Renal pelvis (tissue), 12 donors: ENCODE measurements at places on chromosomes 13 and 19. TPM values are rescaled to one million over a fixed set of nuclear protein-coding genes. Genes with fewer than 3 reads are reported as not detected.

- DNase-seq = peak; percentile 69
Measured at GRCh38 chr13:90867336-90867683, 480.2 kb upstream of the MIR17HG start.

DNA sequence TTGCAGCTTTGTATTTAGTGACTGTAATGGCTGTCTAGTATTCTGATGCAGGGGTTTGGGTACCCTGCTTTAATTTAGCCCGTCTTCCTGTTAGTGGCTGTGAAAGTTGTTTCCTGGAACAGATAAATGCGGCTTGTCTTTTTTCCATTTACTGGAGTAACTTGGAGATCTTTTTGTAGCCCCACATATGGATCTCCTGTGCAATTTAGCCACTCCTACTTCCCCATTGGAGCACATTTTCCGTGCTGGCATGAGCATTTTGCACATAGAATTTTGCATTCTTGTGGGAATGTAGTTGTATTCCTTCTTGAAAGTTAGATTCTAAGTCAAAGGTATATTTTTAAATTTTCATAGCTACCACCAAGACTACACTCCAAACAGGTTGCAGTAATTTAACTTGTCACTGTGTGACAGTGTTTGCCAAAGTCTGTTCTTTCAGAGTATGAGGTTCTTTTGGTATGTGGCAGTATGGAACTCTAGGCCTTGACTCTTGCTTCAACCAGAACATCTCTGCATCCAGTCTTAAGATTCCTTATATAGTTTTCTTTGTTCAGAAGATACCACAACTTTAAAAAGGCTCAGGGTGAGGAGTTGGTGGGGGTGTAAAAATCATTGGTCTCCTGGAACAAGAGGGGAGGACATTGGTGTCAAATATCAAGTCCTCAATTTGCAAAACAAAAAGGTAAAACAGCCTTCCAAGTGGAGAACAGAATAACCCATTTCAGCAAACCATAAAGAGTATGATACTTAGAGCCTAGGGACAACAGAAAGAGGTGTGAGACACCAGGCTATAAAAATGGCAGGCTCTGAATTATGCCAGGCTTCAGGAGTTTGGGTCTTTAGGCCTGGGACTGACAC is 21.1 kb upstream of the CCDC97 start:
- no peak for DNase-seq

DNA sequence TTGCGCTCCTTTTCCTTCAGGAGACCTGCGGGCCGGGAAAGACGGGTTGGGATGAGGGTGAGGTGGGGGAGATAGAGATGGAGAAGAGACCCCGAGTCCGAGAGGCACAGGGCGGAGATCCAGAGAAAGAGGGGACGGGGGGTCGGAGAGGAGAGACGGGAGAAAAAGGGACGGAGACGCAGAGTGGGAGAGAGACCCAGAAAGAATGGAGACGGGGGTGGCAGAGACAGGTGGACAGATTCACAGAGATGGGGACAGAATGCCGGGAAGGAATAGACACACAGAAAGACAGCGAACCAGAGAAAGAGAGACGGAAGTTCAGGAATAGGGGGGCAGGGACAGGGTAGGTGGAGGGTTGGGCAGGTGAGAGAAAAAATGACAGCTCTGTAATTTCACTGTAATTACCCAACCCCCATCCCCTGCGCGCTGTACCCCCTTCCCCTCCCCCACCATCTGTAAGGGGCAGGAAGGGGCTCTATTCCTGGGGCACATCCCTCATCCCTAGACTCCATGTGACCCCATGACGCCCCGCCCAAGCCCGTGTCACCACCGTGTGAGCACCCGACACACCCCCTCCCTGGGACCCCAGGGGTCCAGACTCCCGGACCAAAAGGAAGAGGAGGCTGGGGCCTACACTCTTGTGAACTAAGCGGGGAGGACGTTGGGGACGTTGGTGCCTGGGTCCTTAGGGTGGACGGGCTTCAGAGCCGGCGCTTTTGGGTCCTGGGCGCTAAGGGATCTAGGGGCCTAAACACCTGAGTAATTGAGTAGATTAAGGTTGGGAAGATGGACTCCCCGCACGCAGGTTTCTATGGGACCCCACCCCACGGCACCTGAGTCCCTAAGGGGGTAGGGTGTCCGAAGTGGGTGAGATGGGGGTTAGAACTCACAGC is 967 bp downstream of the DBP start:
- no peak for DNase-seq

DNA sequence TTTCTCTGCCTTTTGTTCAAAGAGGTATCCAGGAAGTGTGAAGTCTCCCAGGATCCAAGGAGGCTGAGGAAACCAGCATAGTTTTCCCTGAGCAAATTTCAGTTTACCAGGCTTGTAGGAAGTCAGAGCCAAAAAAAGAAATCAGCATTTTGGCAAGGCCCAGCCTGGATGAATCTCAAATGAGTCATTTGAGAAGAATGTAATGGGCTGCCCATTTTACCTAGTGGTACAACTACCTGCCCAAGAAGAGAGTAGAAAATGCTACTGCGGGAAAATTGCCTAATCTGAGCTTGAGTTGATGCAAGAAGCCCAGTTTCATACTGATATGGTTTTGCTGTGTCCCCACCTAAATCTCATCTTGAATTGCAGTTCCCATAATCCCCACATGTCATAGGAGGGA is 284.1 kb upstream of the ZNF507 start:
- no peak for DNase-seq

GRCh38 chr19:32717496-32717895 is 2.1 kb upstream of the TDRD12 start:
- DNase-seq = no peak

DNA sequence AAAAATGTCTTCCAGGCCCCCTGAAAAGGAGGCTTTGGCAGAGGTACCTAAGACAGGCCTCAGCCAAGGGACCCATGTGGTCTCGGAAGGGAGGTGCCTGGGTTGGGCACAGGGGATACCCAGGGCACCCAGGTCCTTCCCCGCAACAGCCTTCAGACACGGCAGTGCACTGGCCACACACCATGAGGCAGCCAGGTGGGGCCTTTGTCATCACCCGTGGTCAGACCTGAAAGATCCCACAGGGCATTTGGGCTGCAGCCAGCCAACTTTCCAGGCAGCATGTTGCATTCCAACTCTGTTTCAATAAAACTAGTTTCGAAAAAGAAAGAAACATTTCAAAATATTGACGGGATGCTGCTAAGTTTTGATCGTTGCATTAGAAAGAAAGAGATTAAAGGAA is 4.7 kb upstream of the TUBGCP3 start:
- DNase-seq = no peak

- no peak for DNase-seq
Measured at GRCh38 chr19:19711934-19712828, 20.7 kb downstream of the ZNF14 start.

DNA sequence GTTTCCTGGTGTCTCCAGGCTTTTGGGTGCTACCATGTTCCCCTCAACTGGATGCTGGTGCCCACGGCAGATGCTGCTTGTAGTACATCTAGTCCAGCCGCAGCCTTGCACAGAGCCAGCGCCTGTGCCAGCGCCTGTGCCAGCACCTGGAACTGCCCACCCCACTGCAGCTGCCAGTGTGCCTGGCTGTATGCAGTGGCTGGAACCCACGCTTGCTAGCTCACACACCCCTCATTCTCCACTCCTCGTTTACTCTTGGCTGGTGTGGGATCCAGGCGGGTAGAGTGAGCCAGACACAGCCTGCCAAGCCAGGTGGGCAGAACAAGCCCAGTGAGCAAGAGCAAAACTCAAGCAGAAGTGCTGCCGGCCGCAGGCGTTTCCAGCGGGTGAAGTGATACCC is 428.6 kb downstream of the SLITRK1 start:
- DNase-seq = no peak

GRCh38 chr13:40465015-40465390 is 201.4 kb downstream of the FOXO1 start:
- no peak for DNase-seq

- peak; percentile 83 for DNase-seq
Measured at GRCh38 chr19:3068071-3068470, 5.8 kb upstream of the TLE5 start.

DNA sequence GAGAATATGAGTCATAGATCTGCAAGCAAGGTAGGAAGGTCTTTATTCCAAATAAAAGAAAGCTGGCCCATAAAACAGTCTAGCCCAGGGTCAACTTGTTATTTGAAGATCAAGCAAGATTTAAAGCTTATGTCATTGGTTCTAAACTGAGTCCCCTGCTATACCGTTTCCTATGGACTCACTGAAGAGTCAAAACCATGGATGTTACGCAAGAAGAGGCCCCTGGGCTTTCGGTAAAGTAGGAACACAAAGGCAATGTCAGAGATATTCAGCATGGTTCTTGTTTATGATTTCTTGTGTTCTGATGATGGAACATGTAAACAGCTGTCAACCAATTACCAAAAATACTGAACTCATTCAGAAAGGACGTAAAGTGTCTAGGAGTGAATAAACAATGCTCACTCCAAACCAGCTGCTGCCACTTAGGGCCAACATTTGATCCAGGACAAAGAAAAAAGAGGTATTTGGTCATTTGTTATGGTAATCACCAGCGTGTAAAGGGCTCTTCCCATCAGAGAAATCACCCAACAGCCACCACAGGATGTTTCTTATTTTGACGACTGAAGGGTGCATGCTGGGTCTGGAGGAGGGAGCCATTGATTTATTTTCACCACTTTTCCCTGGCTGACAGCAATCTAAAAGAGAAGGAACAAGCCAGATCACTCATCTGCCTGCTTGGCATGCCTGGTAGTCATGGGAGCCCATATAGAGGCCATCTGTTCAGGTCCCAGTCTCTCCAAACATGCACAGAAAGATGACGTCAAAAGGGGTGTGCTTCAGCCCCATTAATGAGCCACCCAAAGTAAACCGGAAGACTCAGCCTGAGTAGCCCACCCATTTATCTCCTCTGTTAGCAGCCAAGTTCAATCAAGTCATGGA is 68.3 kb downstream of the FGF14 start:
- no peak for DNase-seq

DNA sequence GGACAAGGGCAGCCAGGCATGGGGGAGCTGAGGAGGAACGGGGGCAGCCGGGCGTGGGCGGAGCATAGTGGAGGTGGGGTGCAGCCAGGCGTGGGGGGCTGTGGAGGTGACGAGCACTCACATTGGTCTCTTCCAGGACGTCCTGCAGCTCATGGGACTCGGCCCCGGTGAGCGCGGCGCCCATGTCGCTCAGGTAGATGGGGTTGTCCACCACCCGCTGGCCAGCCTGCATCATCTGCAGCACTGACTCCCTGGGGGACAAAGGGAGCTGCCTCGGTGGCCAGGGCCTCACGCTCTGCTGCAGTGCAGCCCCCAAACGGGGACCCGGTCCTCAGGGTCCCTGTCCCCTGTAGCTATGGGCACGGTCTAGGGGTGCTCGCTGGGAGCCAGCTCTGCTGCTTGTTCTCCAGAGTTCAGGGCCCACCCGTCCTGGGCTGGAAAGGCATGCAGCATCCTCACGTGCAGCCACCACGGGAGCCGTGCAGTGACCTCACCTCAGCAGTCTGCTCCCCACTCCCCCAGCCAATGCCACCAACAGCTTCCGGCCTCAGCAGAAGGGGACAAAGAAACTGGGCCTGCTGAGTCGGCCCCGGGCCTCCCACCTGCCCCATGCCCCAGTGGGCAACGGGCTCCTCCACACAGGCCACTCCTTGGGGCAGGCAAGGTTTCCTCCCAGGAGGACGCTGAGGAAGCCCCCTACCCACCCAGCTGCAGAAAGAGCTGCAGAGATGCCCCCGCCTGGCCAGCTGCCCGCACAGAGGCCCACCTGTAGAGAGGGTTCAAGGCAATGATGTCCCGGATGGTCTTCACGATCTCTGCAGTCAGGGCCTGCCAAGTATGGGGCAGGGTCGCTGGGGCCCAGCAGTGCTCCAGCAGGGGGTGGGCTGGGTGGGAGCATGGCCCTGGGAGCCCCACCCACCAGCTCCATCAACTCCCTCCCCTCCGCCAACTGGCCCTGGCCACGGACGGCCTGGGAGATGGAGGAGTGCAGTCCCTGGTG is 12.1 kb downstream of the LONP1 start:
- no peak for DNase-seq

DNA sequence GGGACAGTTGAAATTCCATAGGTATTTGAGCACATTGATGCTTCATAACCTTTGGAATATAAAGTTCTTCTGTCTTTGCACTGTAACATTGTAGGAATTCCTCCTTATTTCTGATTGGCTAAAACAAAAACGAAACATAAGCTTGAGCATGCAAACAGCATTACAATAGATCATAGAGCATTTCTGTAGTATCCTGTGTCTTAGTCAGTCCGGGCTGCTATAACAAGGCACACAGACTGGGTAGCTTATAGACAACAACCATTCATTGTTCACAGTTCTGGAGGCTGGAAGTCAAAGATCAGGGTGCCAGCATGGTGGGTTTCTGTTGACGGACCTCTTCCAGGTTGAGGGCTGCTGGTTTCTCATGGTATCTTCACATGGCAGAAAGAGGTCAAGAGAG is 188.7 kb upstream of the SOX21 start:
- DNase-seq = no peak

DNA sequence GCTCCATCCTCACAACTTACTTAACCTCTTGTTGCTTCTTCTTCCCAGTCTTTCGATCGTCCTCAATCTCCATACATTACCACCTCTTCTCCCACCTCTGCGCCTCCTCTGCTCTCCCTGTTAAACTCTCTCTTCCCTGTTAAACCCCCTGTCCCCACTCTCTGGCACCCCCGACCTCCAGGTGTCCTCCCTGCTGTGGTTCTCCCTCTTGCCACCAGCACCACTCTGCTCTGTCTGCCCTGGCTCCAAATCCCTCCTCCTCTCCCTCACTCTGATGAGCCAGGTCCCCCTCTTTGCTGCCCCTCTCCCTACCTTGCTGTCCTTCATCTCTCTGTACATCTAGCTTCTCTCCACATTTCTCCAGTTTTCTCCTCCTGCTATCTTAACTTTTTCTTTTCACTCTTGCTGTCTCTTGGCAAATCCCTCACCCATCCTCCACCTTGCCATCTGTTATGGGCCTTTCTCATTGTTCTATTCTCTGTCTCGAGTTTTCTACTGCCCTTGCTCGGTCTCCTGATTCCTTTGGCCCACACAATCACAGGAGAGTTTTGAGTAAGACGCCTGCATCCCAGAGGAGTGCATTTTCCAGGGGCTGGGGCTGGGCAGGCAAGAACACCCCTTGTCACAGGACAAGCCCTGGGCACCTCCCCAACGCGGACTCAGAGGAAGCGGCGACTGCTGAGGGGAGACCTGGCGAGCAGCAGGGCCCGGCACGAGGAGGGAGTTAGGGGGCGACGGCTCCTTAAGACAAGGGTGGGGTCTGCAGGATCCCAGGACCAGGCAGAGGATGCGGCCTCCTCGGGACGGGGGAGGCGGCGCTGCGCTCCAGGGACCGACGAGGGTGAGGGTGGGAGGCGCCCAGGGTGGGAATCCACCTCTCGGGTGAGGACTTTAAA is 21.4 kb upstream of the ERVV-1 start:
- DNase-seq = peak; percentile 10

The ADM5 gene
- 2.3 TPM for polyA plus RNA-seq

The B3GLCT gene
- 22.1 TPM for polyA plus RNA-seq

The SLC25A42 gene
- polyA plus RNA-seq = 26.8 TPM

The BRME1 gene
- 7.1 TPM for polyA plus RNA-seq
